ENCODE measurements at places on chromosomes 5 and 9.

GRCh38 chr5:154331924-154332323 is 113.9 kb upstream of the SAP30L start:
- H3K27ac ChIP-seq, result no peak overlapping the region
- no peaks in the 10 kb centered on the region for H3K4me1 ChIP-seq
- peaks cover 16% of the 10 kb centered on the region for H3K36me3 ChIP-seq
- DNase-seq, result no peak
- no peaks in the 10 kb centered on the region for H3K27me3 ChIP-seq

- no peaks in the 10 kb centered on the region for H3K36me3 ChIP-seq
- H3K27me3 ChIP-seq, result no peaks in the 10 kb centered on the region
- DNase-seq, result no peak
- no peak overlapping the region for H3K4me3 ChIP-seq
- H3K27ac ChIP-seq, result no peak overlapping the region
Observed at GRCh38 chr5:88401686-88402085, 133.0 kb upstream of the TMEM161B start.

DNA sequence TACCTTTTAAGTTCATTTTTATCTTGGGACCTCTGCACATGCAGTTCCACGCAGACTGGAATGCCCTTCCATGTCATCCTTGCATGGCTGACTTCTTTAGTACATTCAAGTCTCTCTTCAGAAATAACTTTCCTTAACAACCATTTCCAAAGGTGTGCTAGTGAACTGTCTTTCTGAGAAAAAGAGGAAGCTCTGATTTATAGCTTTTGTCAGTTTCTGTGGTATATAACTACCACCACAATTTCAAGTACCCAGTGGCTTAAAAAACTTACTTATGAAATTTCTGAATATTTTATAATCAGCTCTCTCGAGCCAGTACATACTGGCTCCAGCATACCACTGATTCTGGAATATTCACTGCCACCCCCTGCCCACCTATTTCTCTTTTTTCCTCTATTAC is 1613.8 kb downstream of the MAT2B start:
- H3K36me3 ChIP-seq, result no peaks in the 10 kb centered on the region
- no peaks in the 10 kb centered on the region for H3K4me1 ChIP-seq
- H3K4me3 ChIP-seq, result no peak overlapping the region
- H3K27ac ChIP-seq, result no peak overlapping the region

DNA sequence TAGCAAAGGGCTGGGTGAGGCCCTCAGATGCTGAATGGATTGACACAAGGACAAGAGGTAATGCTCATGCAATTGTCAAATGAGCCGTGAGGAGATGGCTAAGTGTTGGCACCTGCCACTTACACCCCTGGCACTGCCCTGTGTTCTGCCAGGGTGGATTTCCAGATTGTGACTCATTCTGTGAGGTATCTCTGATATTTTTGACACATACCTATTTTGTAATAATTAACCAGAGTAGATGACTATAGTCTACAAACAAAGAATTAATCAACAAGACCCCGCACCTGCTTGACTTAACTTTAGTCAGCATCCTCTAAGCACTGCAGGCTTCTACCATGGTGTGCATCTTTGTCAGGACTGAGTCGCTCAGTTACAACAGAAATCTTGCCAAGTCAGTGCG is 200.8 kb downstream of the DIRAS2 start:
- peaks cover 19% of the 10 kb centered on the region for H3K27me3 ChIP-seq
- no peak for DNase-seq
- no peaks in the 10 kb centered on the region for H3K36me3 ChIP-seq

DNA sequence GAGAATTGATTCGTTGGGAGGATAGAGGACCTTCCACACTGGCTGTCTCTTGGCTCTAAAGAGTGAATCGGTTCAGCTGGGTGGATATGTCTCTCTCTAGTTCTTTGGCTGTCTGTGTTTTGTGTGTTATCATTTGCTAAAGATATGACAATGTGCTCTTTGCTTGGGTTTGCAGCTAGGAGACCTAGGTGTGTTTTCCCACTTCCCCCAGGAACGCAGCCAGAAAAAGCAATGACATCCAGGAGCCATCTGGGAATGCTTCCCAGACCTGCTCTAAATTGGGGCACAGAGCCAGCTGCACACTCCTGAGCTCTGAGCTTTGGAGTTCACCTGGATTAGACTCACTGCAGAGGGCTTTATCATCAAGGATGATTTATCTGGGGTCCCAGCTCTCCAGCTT is 12.8 kb upstream of the PDZD2 start:
- H3K4me1 ChIP-seq, result no peaks in the 10 kb centered on the region
- H3K27me3 ChIP-seq, result peaks cover 2% of the 10 kb centered on the region

DNA sequence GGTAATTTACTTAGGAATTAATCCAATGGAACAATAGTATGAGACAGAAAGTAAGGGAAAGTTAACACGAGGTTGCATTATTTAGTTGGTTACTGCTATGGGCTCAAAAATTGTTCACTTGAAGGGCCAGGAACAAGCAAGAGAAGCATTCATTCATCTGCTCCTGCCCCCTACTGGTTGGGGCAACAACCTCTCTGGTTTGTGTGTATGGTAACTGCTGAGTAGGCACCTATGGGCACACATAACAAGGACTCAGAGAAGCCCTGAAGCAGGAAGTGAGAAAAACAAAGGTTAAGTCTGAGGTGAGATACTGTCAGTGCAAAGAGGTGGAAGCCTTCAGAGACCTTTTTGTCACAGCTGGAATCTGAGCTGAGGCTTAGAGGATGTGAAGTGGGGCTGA is 34.4 kb upstream of the RANBP6 start:
- H3K4me3 ChIP-seq, result no peak overlapping the region
- H3K4me1 ChIP-seq, result peaks cover 8% of the 10 kb centered on the region

DNA sequence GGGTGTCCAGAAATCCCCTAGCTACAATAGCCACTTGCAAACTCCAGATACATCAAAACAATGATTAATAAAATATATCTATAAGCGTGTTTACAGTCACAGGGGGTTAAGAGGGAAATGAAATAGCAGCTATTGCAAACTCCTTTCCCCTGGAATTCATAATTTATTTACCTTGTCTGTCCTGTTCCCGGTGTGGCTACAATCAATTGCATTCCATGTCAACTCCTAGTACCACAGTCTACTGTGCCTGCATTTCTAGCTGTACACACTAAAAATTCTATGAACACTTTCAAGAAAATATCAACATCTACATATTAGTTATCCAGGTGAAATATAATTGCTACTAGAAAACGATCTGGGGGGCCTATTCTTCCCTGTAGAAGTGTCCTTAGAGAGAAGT is 217.6 kb downstream of the ELAVL2 start:
- H3K36me3 ChIP-seq, result no peaks in the 10 kb centered on the region
- no peaks in the 10 kb centered on the region for H3K4me1 ChIP-seq
- no peaks in the 10 kb centered on the region for H3K27me3 ChIP-seq

GRCh38 chr5:158899792-158900191 is 199.9 kb downstream of the EBF1 start:
- H3K4me3 ChIP-seq, result no peak overlapping the region
- H3K4me1 ChIP-seq, result no peaks in the 10 kb centered on the region
- H3K36me3 ChIP-seq, result no peaks in the 10 kb centered on the region
- DNase-seq, result no peak
- H3K27ac ChIP-seq, result no peak overlapping the region
- H3K27me3 ChIP-seq, result peaks cover 5% of the 10 kb centered on the region

GRCh38 chr9:129182625-129183494 is 4.8 kb upstream of the IER5L start:
- no peak overlapping the region for H3K4me3 ChIP-seq
- peaks cover 15% of the 10 kb centered on the region for H3K4me1 ChIP-seq
- H3K27me3 ChIP-seq, result no peaks in the 10 kb centered on the region

GRCh38 chr9:113660196-113660595 is 196.7 kb downstream of the RGS3 start:
- DNase-seq, result no peak
- no peak overlapping the region for H3K27ac ChIP-seq
- peaks cover 6% of the 10 kb centered on the region for H3K4me1 ChIP-seq
- no peak overlapping the region for H3K4me3 ChIP-seq
- peaks cover 25% of the 10 kb centered on the region for H3K27me3 ChIP-seq
